Eye (tissue), 1 donor: ENCODE measurements at places on chromosomes 7 and 10.

DNA sequence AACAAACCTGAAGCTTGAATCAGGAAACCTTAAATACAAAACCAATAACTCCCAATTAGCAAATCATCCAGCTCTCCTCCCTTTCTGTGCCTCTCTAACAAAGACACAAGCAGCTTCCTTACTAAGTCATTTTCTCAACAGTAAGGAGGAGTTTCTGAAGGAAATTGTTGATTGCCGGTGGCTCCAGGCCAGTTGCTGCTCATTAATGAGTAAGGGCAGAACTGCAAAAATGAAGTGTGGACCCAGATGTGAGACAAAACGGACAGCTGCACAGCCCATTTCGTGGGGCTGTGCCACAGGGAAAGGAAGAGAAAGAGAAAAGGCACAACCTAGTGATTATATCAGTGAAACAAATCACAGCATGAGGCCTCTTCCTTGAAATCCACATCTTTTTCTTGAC, 42.8 kb upstream of the RHOBTB1 start:
- DNase-seq: no peak

DNA sequence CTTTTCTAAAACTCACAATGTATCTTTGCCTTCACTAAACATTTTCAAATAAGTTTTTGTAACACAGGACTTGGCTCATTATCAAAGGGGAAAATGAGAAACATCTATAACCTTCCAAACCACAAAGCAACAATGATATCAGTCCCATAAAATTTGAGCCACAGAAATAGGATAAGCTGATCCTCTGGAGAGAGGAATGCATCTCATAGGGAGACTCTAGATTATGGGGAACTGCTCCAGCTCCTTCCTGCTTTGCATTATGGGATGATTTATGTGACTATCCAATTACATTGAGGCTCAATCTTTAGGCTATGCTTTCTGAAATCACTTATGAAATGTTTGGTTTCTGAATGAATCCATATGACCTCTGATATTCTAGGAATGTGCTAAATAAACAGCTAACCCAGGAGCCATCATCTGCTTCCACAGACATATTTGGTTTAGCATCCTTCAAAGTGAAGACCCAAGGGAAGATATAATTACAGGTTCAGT, 70.4 kb downstream of the CUBN start:
- peak; percentile 79 for DNase-seq

GRCh38 chr7:114533131-114533530, 118.5 kb downstream of the FOXP2 start:
- peak; percentile 67 for DNase-seq

- DNase-seq: no peak
Measured at GRCh38 chr7:49400891-49401550, 372.4 kb upstream of the VWC2 start.

GRCh38 chr10:119973281-119973680, 80.8 kb downstream of the SEC23IP start:
- no peak for DNase-seq

DNA sequence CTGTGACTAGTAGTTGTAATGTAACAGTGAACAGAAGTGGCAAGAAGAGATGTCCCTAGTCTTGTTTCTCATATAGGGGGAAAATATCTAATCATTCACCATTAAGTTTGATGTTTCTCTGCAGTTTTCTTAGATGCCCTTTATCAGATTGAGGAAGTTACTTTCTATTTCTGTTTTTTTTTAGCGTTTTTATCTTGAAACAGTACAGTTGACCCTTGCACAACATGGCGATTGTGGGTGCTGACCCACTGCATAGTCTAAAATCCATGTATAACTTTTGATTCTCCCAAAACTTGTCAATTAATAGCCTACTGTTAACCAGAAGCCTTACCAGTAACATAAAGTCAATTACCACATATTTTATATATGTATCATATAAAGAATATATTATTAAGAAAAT, 192.0 kb downstream of the ADK start:
- DNase-seq: no peak

- DNase-seq: peak; percentile 2
Measured at GRCh38 chr7:140260352-140261104, 83.7 kb upstream of the KDM7A start.

DNA sequence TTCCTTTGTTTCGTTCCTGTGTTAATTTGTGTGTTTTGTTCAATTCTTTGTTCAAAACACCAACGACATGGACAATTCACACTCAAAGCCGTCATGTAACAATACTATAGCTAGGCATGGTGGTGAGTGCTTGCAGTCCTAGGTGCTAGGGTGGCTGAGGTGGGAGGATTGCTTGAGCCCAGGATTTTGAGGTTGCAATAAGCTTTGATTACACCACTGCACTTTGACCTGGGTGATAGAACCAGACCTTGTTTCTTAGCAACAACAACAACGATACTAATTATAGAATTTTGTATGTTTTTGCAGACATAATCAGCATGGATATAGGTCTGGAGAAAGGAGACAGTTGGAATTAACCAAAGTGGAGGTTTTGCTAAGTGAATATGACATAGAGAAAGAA, 936.2 kb downstream of the PCDH15 start:
- peak; percentile 52 for DNase-seq

- DNase-seq: no peak
Measured at GRCh38 chr10:44028384-44029137, 356.3 kb downstream of the CXCL12 start.

DNA sequence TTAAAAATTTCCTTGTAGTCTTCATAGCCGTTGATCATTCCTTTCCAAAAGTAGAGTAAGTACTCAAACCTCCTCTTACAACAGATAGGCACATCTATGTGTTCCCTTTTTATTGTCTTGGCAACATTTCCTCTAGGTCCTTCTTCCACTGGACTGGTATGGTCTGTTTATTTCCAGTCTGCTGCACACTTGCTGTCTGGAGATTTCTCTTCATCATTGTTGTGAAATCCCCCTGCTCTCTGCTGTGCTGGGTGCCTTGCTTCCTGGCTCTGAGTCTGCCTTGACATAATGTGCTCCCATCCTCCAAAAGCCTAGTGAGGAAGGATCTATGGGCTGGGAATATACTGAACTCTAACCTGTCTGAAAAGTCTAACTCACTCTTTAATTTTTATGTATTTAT, 545.3 kb upstream of the VSTM2A start:
- peak; percentile 63 for DNase-seq

GRCh38 chr10:35898716-35899440, 256.8 kb upstream of the FZD8 start:
- DNase-seq: no peak

DNA sequence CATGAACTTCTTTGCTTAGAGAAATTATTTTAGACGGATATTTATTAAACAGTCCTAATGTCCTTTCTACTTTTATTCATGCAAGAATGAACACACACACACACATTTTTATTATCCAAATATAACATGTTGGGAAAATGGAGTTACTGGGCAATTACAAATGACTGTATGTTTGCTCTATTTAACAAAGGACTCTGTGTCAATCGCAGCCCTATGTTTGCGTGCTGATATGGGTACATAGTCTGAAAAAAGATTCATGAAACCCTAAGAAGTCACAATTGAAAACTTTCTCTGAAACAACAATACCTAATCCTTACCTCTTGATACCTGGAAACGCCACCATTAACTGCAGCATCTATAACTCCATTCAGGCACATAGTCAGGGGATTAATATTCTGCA, 184.7 kb upstream of the IMMP2L start:
- DNase-seq: no peak

DNA sequence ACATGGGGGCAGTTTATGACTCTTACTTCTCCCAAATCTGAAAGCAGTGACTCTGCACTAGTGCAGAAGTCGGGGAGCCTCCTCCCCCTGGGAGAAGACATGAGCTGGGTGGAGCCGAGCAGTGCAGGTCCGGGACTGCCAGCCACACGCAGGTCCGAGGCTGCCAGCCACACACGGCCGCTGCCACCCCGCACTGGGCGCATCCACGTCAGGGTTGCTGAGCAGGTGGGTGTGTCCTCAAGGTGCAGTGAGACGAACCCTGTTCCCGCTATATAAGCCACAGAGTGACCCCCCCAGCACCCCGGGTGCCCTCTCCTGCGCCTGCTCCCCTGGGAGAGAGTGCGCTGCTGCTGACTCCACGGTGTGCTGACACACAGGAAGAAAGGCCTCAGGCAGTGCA, 430.2 kb downstream of the PTPRN2 start:
- DNase-seq: no peak

DNA sequence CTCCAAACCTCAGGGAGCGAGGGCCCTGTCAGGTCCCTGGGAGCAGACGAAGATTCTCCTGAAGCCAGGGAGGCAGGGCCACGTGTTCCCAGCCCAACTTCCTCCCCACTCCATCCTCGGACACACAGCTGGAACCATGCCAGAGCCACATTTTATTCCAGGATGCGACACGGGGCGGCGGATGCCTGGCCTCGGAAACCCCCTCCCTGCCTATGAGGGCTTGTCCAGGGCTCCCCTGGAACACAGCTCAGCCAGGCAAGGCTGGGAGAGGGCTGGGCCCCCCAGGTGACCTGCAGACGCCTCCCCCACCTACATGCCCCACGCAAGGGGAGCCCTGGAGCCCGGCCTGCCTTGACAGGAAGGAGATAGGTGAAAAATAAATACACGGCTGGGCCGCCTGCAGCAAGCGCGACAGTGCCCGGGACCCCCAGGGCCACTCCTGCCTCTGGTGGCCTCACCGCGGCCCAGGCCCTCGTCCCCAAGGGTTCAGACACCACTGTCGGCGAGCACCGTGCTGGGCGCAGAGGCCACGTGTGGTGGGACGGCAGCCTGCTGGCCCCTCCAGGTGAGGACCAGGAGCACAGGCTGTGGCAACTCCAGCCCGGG, 21.5 kb downstream of the GET4 start:
- DNase-seq: peak; percentile 38

GRCh38 chr10:59993931-59994330, 87.6 kb upstream of the CCDC6 start:
- DNase-seq: no peak

GRCh38 chr7:129401228-129401966, 32.8 kb upstream of the STRIP2 start:
- DNase-seq: no peak

- peak; percentile 30 for DNase-seq
Measured at GRCh38 chr10:78684947-78685346, 383.8 kb upstream of the ZMIZ1 start.
